ENCODE measurements at places on chromosomes 1 and 21.

GRCh38 chr1:213120386-213120785, 69.3 kb downstream of the RPS6KC1 start:
- DNase-seq, result no peak

GRCh38 chr1:205665201-205666045, 14.9 kb downstream of the SLC45A3 start:
- DNase-seq, result no peak

DNA sequence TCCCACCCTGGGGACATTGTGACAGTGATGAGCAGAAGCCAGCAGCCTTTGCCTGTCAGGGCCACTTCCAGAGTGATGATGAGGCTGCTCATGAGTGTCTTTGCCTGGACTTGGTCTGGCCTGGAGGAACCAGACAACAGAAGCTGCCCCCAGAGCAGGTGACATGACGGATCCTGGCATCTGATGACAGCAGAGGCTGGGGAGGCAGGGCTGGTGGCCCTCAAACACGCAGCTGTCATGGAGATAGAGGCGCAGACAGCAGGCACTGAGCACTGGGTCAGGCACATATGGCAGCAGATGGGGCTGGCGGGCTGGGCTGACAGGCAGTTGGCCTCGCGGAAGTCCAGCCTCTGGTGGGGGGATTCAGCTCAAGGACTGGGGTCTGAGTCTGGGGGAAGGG, 66.4 kb upstream of the STUM start:
- DNase-seq, result no peak

- DNase-seq, result no peak
Measured at GRCh38 chr1:194223596-194223995, 1037.2 kb upstream of the B3GALT2 start.

DNA sequence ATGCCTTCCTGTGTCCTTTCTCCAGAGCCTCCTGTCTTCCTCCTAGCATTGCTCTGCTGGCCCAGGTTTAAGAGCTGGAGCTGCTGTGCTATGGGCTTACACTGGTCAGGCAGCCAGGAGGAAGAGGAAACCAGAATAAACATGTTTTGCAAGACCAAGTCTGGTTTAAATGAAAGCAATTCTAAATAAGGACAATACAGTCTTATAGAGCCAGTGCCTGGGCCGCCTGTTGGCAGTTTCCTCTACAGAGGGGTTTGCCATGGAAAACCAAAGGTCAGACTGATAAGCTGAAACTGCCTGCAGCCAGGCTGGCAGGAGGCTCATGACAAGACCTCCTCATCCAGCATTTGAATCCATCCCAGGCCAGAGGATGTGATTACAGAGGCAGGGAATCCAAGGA, 92.9 kb upstream of the FGGY start:
- no peak for DNase-seq
